Stimulated activated CD8-positive, alpha-beta memory T cell treated with anti-CD3 and anti-CD28 coated beads, Interleukin-7, amount 100 ng/mL, for 24 hours (primary cell): ENCODE measurements at places on chromosomes 5 and 9.

- no peak for DNase-seq
Observed at GRCh38 chr9:91138760-91139159, 223.0 kb downstream of the AUH start.

DNA sequence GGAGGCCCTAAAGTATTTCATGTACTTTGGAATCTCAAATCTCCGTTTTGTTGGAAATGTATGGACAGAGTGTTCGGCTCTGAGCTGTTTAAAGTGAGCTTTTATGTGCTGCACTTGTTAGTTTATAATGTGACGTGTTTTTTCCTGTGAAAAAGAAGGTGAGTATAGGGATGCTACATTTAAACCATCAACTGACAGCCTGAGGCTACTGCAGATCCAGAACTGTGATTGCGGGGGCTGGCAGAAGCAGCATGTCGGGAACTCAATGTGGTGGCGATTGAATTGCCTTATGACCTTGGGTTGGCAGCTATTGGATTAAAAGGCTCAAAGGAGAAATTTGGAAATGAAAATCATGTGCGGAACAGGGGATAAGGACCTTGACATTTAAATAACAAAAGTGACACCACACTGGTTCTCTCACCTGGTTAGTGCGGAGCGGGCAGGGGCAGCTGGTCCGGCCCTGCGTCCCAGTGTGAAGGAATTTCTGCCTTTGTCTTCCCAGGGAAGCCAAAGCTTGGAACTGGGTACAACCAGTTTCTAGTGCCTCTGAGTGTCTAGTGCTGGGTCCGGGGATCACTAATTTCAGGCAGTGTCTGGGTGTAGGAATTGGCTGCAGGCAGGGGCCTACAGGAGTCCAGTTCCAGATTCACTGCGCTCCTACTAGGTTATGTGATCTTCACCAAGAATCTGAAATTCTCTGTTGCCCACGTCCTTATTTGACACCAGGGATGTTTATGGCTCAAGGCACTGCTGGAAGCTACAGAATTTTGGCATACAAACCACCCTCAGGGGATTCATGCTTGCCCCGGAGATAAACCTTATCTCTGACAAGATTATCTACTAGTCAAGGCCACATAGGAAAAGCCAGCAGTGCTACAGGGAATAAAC, 120.7 kb upstream of the ERCC6L2 start:
- DNase-seq = no peak

DNA sequence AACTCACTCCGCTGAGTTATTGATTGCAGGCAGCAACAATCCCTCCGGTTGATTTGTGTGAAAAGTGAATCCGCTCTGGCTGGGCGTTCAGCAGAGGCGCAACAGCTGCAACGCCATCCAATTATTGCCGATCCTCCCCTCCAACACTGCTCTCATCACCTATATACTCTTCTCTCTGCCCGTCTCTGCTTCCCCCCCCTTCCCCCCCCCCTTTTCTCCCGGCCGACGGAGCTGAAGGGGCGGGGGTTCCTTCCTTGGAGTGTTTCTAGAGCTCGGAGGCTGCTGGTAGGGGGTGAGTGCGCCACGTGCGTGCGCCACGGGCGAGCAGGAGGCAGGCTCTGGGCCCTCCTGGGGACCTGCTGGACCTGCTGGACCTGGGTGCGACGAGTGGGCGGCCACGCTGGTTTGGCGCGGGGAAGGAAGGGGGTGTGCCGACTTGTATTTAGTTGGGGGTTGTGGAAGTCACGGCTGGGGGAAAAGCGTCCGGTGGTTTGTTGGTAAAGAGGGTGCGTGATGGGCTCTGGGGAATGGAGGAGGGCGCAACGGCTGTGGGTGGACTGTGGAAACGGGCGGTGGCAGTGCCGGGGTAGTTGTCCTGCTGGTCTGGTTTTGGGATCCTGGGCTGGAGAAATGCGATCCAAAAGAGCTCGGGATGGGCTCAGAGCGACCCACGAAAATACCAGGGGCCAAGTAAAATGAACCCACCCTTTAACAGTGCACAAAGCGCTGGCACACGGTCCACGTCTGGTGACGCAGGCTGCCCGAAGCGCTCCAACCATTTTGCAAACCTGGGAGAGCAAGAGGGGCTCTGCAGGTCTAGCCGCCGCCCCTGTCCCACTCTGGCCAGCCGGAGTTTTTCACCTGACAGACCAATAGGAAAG, 6.4 kb upstream of the MEF2C start:
- DNase-seq = no peak

- no peak for DNase-seq
Observed at GRCh38 chr9:121661328-121661727, 9.9 kb downstream of the DAB2IP start.

- no peak for DNase-seq
Observed at GRCh38 chr9:122055701-122056100, 37.4 kb downstream of the TTLL11 start.

DNA sequence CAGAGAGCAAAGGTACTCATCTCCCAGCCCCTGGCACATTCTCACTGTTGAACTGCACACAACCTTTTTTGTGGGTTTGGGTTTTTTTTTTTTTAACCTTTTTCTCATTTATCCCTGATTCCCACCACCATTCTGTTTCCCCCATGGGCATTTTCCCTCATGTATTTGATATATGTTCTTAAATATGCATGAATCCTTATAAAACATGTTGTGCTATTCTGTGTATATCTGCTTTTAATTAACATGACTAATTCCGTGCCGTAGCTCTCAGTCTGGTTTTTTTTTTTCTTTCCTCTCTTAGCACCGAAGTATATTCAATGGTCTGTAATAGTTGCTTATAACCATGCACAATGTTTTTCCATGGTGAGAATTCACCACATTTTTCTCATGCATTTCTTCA, 204.5 kb downstream of the RGS3 start:
- no peak for DNase-seq

GRCh38 chr5:160061770-160062169, 52.8 kb downstream of the TTC1 start:
- no peak for DNase-seq

GRCh38 chr5:123093601-123094236, 4.7 kb downstream of the PRDM6 start:
- no peak for DNase-seq

DNA sequence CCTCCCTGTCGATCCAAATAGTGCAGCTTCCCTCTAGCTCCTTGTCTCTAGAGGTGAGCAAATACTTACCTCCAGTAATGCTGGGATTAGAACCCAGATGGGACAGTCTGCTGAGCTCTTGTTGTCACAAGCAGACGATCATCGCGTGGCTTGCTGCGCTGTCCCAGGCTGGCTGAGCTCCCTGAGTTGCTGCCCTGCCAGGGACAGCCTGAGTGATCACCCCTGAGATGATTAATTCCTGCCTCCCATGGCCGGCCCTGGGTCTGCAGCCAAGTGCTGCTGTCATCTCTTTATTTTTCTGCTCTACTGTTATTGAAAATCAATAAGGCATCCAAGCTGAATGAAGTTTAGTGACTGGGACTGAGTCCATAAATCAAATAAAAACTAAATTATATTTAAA, 94.0 kb upstream of the ALDH1B1 start:
- no peak for DNase-seq

DNA sequence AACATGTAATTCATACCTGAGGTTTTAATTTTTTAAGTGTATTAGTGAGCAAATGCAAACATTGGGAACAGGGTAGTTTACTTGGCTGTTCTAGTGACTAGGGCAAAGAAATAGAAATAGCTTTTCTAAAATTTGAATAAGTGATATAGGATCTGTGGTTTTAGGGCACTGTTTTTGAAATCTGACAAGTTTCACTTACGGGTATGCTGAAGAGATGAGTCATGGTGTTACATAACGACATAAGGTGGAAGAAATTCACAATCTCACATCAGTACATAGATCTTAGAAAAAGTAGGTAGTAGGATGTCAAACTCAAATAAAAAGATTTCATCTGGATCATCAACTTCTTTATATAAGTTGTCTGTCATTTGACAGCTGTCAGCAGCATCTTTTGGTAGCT, 772.3 kb downstream of the MAT2B start:
- DNase-seq = no peak

DNA sequence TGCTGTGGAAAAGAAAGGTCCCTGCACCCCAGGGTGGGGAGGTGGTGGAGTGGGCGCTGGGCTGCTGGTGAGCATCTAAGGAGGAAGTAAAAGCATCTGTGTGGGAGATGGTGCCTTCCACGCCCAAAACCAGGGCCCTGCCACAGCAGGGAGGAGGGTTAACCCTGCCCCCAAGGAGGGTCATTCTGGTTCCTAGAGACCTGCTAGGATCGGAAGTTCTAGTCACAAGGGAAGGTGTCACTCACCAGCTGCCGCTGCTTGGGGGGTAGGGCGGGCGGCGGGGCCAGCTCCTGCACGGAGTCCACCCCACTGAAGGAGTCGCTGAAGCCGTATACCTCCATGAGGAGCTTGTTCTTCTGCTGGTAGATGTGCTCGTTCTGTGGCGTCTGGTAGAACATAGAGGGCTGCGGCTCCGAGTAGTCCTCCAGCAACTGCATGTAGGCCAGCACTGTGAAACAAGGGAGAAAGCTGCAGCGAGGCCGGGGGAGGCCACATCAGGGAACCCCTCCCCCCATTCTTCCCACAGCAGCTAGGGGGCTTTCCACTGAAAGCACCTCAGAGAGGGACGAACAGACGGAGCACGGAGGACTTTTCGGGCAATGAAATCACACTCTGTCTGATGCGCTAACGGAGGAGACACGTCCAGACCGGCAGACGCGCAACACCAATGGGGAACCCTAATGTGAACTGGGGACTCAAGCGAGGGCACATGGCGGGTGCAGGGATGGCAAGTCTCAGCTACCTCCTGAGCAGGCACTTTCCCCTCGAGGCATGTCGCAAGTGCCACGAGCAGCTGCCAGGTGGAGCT, 76.4 kb downstream of the PRRT1B start:
- DNase-seq = no peak

DNA sequence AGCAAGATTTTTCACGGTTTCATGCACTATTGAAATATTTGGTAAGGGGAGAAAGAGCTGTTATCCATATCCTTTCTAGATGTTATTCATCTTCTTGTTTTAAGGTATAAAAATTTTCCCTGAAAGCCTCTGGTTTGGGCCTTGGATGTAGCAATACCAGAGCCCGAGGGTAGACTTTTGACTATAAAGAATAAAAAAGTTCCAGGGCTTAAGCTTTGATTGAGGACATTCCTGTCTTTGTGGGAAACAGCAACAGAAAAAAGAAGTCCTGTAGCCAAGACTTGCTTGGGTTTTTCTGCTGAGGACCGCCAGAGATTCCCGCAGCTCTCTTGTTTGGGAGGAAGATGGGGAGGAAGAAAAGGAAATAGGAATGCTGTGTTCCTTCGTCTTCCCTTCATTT, 440.0 kb upstream of the WWC1 start:
- no peak for DNase-seq

GRCh38 chr9:128053560-128053959, 13.6 kb downstream of the NAIF1 start:
- DNase-seq = no peak

DNA sequence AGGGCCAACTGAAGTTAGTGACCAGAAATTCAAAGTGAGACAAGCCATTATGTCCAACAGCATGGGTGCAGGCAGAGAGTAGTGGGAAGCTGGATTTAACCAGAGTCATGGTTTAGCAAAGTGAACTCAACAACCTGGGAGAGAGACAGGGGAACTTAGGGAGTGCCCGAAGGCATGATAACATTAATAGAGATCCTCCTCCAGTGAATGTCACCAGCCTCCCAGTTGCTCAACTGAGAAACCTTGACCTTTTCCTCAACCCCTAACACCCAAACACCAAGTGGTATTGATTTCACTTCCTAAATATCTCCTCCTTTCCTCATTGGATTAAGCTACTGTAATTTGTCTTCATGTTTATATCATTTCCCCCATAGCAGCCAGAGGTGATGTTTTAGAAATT, 42.6 kb downstream of the HMGCS1 start:
- no peak for DNase-seq

- no peak for DNase-seq
Observed at GRCh38 chr5:14868771-14869170, 2.8 kb downstream of the ANKH start.

- DNase-seq = no peak
Observed at GRCh38 chr5:176803068-176803942, 7.1 kb upstream of the UNC5A start.

GRCh38 chr5:94749042-94749441, 130.6 kb downstream of the SLF1 start:
- no peak for DNase-seq

- DNase-seq = no peak
Observed at GRCh38 chr5:98333921-98334320, 439.5 kb upstream of the RGMB start.

GRCh38 chr5:2123874-2124273, 241.1 kb upstream of the IRX4 start:
- DNase-seq = no peak

DNA sequence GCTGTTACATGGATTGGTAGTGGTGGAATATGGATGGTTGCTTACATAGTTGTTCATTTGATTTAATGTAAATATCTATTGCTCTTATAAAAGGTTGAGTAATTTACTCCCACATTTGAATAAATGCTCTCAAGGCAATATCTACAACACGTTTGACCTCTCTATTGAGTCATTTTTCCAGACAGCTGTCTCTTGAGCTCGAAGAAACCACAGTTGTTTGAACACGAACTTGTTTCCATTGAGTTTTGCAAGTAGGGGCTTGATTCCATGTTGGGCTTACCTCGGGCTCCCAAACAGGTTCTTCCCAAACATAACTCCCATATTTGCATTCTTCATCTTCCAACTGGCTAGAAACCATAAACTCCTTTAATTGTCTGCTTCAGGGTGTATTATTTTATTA, 115.0 kb upstream of the HMHB1 start:
- no peak for DNase-seq
